ENCODE measurements at places on chromosomes 7 and 10.

GRCh38 chr7:94286111-94286510 lies 108.6 kb upstream of the COL1A2 start:
- no peak for DNase-seq

DNA sequence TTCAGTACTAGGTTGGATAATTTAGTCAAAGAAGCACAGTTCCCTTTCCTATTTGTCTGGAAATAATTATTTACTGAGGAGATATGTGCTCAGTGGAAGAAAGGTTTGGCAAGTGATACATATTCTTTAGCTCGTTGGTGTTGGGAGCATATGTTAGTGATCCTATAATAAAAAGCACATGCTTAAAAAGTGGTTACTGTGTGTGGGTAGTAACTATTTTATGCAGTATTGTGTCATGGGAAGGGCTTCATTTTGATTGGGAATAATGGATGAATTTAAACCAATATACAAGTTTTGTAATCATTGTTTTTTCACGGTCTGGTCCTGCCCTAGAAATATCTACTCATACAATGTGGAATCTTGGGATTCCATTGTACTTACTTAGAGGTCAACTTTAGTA lies 188.7 kb upstream of the PPP1R3A start:
- DNase-seq: no peak

GRCh38 chr7:145839814-145840213 lies 276.8 kb upstream of the CNTNAP2 start:
- no peak for DNase-seq

GRCh38 chr7:136117539-136117938 lies 140.4 kb upstream of the MTPN start:
- no peak for DNase-seq

DNA sequence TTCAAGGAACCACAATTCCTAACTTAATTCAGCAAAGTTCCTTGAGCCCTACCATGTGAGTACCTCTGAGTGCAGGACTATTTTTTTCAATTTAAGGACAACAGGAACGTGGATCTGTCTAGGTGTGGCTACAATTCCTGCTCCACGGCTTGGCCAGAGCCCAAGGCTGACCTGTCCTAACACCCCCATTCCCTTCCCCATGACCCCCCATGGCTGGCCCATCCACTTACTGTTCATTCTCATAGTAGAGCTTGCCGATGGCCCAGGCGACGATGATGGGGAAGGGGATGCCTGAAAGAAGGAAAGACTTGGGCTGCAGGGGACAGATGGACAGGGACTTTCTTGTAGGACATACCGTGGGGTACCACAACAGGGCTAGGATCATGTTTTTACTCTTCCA lies 20.3 kb downstream of the CRHR2 start:
- DNase-seq: no peak

GRCh38 chr7:130941322-130942210 lies 207.6 kb upstream of the KLF14 start:
- no peak for DNase-seq

DNA sequence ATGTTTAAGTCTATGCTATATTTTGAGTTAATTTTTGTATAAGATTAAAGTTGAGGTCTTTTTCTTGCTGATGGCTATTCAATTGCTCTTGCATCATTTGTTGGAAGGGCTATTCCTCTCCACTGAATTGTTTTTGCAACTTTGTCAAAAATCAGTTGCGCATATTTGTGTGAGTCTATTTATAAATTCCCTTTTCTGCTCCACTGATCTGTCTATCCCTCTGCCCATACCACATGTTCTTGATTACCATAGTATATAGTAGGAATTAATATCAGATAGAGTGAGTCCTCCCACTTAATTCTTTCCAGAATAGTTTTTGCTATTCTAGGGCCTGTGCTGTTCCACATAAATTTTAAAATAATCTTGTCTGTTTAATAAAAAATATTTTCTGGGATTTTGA lies 152.4 kb upstream of the ADCY1 start:
- no peak for DNase-seq

DNA sequence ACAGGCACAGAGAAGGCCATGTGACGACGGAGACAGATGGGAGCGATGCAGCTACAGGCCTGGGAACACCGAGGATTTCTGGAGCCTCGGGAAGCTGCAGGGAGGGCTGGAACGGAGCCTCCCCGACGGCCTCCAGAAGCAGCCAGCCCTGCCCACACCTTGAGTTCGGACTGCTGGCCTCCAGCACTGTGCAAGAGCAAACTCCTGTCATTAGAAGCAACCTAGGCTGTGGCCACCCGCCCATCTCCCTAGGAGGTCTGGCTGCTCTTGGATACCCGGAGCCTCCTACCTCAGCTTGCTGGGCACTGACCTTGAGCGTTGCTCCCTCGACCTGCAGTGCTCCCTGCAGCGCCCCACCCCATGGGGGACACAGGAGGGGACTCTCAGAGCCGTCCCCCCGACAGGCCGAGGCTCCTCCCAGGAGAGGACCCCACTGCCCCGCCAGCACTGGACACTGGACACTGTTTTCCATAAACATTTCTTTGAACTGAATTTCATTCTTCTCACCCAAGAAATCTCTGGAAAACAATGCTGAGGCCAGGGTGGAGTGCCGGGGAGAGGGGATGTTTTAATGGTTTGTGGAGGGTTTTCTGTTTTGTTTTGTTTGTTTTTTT lies 22.5 kb upstream of the TNRC18 start:
- DNase-seq: no peak

DNA sequence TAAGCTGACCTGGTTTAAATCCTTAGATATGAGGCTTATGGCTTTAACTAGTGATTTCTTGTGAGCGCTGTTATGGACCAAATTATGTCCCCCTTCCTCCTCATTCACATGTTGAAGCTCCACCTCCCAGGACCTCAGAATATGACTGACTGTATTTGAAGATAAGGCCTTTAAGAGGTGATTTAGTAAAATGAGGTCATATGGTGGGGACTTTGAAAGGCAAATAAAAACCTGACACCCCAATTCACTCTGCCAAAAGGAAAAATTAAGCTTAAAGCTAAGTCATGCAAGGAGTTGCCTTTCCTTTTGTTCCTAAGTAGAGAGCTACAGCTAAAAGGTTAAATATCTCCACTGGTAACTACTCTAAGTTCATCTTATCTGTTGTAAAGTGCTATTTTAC lies 36.4 kb upstream of the FIGNL1 start:
- no peak for DNase-seq

GRCh38 chr7:138167222-138167621 lies 91.0 kb downstream of the AKR1D1 start:
- no peak for DNase-seq

DNA sequence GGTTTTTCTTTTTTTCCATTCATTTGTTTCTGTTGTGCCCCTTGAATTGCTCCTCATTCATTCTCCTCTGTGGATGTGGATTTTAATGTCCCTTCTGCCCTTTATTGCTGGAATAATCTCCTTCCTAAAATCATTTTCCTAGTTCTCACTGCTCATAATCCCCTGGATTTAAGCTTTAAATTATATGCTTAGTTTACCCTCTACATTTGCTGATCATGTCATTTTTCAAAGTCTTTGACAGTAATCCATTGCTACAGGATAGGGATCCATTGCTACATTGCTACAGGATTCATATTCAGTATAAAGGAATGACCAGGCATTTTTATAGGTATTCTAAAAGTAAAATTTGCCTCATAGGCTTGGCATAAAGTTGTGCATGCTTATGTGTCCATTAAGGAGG lies 14.3 kb downstream of the ADAM22 start:
- no peak for DNase-seq

GRCh38 chr7:27901028-27901760 lies 161.2 kb downstream of the TAX1BP1 start:
- no peak for DNase-seq

- no peak for DNase-seq
Observed at GRCh38 chr10:536371-536925, 153.0 kb downstream of the DIP2C start.

- peak; percentile 73 for DNase-seq
Observed at GRCh38 chr10:32139223-32140073, 83.2 kb upstream of the KIF5B start.

DNA sequence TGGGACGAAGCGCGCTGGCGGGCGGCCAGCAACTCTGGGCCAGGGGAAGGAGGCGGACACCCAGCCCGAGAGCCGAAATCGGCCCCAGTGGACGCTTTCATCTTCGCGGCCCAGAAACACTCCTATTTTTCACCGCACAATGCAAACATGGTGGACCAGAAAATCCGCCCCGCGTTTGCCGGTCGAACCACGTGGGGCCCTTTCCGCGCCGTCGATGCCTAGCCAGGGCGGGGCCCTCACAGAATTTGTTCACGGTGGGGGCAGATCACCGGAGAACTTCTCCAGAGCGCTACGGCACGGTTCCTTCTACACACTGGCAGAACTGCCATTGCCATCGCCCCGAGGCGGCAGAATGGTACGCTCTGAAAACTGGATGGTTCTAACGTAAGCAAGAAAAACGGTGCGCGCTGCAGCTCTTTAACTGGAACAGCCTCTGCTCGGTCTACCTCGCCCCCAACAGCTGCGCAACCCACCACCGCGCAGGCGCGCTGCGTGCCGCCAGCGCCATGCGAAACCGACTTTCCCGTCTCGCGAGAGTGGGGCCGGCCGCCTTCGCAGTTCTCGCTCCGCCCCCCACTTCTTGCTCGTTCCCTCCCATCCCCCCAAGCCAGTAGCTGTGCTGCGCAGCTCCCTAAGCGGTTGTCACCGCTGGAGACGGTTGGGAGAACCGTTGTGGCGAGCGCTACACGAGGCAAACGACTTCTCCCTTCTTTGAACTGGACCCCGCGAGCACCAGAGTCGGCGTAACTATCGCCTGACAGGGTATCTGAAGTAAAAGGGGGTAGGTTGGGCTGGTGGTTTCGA lies at the start of gene HNRNPH3:
TSS of gene HNRNPH3 (plus strand) at position 610 of the 804 bp plus-strand sequence. CDS start 5,158 bp downstream, outside the sequence.
- DNase-seq: peak; percentile 77

- no peak for DNase-seq
Observed at GRCh38 chr10:69503896-69504265, 52.6 kb downstream of the TSPAN15 start.

DNA sequence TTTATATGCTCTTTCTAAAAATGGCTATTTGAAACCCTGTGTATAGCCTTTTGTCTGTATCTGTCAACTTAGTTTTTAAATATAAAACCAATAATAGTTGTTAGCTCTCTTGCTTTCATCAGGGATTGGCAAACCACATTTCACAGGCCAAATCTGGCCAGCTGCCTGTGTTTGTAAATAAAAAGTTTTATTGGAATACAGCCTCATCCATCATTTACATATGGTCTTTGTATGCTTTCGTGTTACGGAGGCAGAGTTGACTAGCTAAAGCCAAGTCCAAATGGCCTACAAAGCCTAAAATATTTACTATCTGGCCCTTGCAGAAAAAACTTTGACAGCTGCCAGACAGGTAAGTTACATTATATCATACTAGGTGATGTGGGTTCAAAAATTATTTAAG lies 235.0 kb downstream of the BICC1 start:
- no peak for DNase-seq

DNA sequence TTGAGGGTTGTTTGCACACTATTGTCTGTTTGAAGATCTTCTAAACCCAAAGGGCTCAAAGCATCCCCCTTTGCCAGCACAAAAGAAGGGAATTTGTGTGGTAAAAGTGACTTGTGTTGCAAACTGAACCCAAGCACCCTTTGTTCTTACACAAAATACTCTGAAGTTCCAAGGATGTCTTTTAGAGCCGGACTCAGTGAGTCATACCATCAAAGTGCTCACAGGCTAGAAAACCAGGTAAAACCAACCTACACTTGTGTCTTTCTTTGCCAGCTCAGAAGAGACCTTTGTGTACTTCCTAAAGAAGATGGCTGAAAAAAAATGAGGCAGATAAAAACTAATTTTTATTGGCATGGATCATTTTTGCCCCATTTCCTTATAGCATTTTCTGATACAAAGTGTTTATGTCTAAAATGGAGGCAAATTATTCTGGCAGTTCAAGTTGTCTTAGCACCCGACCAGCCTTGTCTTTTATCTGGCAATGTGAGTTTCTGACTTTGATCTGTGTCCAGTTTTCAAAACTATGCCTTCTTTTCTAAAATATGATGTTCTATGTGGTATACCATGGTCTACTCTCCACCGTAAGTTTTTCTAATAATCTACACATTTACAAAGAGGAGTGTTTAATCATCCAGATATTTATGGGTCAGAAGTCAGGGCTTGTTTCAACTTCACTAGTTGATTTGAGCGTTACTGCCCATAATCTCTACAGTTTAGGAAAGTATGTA lies 128.4 kb upstream of the FZD1 start:
- no peak for DNase-seq

- no peak for DNase-seq
Observed at GRCh38 chr10:7846591-7846990, 28.3 kb downstream of the TAF3 start.

GRCh38 chr10:6336016-6336415 lies 133.3 kb downstream of the PFKFB3 start:
- no peak for DNase-seq

DNA sequence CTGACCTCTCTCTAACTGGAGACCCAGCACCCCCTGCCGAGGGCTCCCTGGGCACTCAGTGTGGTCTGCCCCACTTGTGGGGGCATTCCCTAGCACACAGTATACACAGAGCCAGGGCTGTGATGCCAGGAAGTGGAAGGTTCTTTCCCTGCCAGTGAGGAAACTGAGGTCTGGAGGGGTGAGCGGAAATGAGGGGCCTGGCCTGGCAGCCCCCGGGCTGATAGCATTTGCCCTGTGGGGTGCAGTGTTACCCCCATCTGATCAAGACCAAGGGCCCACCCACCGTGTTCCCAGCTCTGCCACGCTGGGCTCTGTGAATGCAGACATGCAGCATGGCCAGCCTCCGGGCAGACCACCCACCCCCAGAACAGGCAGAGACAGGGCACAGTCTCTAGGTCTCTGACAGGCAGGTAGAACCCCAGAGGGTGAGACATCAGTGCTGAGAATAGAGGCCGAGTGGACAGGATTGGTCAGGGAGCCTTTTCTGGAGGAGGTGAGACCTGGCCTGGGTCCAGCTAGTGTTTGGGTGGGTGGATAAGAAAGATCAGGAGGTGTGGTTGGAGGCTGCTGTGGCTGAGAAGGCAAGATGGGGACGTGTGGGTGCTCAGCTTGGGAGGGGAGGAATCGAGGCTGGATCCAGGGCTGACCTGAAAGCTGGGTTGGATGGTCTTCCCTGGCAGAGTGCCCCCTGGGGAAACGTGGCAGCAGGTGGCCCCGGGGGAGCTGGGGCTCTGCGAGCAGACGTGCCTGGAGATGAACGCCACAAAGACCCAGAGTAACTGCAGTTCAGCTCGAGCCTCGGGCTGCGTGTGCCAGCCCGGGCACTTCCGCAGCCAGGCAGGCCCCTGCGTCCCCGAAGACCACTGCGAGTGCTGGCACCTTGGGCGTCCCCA lies 10.8 kb upstream of the ZNF862 start:
- DNase-seq: no peak

DNA sequence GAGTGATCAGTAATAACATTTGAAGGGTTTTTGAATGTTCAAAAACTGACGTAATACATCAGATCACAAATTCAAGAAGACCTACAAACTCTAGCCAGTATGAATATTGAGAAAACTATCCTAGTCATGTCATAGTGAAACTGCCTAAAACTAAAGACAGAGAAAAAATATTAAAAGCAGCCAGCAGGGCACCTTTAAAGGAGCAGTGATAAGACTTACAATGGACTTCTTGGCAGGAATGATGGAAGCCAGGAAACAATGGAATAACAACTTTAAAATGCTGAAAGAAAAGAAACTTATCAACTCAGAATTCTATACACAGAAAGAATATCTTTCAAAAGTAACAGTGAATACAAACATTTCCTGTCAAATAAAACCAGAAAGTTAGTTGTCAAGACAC lies 78.3 kb upstream of the CTBP2 start:
- DNase-seq: no peak

Data from HS-27A (cell line).